Muscle of leg (tissue), 16 donors: ENCODE measurements at places on chromosomes 4 and X. TPM values are rescaled to one million over a fixed set of nuclear protein-coding genes. Genes with fewer than 3 reads are reported as not detected.

The TRAM1L1 gene
- 5.6 TPM for total RNA-seq

The L1CAM gene
- total RNA-seq = 0.84 TPM

The PNMA6A gene
- 3.7 TPM for total RNA-seq

The TRMT44 gene
- total RNA-seq = 13.6 TPM

The C4orf36 gene
- 0.44 TPM for total RNA-seq

GRCh38 chr4:13193662-13194061, 290.5 kb downstream of the RAB28 start:
- H3K36me3 ChIP-seq = no peaks in the 10 kb centered on the region
- no peak for DNase-seq
- no peak overlapping the region for H3K27ac ChIP-seq
- no peaks in the 10 kb centered on the region for H3K4me1 ChIP-seq
- H3K27me3 ChIP-seq = no peaks in the 10 kb centered on the region

DNA sequence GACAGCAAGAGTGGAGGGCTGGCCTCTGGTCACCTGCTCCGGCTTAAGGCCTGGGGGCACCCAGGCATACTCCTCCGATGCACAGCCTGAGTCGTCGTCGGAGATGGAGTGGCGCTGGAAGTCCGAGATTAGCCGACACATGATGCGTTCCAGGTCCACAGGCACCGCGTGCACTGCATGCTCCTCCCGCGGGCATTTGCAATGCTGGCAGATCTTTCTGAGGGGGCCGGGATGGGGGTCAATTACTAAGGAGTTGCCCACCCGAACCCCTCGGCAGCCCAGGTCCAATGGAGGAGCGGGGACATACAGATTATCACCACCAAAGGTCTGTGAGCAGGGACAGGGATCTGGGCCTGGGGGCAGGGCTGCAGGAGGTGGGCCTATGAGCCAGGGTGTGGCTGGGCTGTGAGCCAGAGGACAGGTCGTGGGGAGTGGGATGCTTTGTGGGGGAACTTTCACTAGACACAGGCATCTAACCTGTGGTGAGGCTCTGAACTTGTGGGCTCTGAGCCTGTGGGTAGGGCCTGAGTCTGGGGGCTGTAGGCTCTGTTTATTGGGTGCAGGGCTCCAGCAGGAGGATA, 2.4 kb downstream of the PRICKLE3 start:
- no peak overlapping the region for H3K27ac ChIP-seq
- H3K4me1 ChIP-seq = peaks cover 26% of the 10 kb centered on the region
- no peak overlapping the region for H3K4me3 ChIP-seq

GRCh38 chr4:6768539-6768905, 14.0 kb upstream of the KIAA0232 start:
- no peaks in the 10 kb centered on the region for H3K36me3 ChIP-seq
- DNase-seq = no peak
- no peak overlapping the region for H3K27ac ChIP-seq
- peaks cover 37% of the 10 kb centered on the region for H3K4me1 ChIP-seq
- H3K27me3 ChIP-seq = peaks cover 2% of the 10 kb centered on the region

DNA sequence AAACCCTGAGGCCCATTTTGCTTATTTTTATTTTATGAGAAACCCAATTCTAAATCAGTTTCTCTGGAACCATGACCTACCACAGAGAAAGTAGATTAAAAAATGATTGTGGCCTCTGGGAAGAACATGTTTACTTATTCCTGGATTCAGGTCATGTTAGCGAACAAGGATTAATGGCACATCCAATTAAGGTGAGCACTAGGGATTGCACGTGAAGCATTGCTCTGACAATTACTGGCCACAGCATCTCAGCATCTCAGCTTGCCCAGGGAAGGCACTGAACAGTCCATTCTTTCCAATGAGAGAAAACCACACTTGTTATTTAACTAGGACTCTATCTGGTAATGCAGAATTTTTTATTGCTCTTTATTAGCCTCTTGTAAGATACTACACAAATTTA, 119.8 kb downstream of the ZNF330 start:
- H3K4me3 ChIP-seq = no peak overlapping the region
- no peaks in the 10 kb centered on the region for H3K27me3 ChIP-seq
- no peaks in the 10 kb centered on the region for H3K4me1 ChIP-seq
- no peak overlapping the region for H3K27ac ChIP-seq

- H3K4me3 ChIP-seq = peak overlapping the region; percentile 75
- peak; percentile 69 for DNase-seq
- peak overlapping the region; percentile 89 for H3K27ac ChIP-seq
- H3K36me3 ChIP-seq = no peaks in the 10 kb centered on the region
Observed at GRCh38 chrX:38805432-38806389, 4.5 kb downstream of the MID1IP1 start.

GRCh38 chrX:76971393-76972376, 475.5 kb upstream of the FGF16 start:
- H3K27me3 ChIP-seq = no peaks in the 10 kb centered on the region
- H3K36me3 ChIP-seq = no peaks in the 10 kb centered on the region
- H3K4me1 ChIP-seq = no peaks in the 10 kb centered on the region
- H3K27ac ChIP-seq = no peak overlapping the region
- peak; percentile 35 for DNase-seq
- no peak overlapping the region for H3K4me3 ChIP-seq

- DNase-seq = no peak
- H3K27me3 ChIP-seq = no peaks in the 10 kb centered on the region
- H3K27ac ChIP-seq = no peak overlapping the region
- H3K36me3 ChIP-seq = no peaks in the 10 kb centered on the region
Observed at GRCh38 chr4:128803783-128804182, 5.7 kb upstream of the JADE1 start.

- H3K36me3 ChIP-seq = no peaks in the 10 kb centered on the region
- H3K27ac ChIP-seq = no peak overlapping the region
- DNase-seq = no peak
Observed at GRCh38 chrX:154125391-154126040, 18.5 kb upstream of the OPN1LW start.

- H3K27ac ChIP-seq = no peak overlapping the region
- H3K36me3 ChIP-seq = no peaks in the 10 kb centered on the region
- H3K4me1 ChIP-seq = peaks cover 3% of the 10 kb centered on the region
- DNase-seq = peak; percentile 64
- H3K27me3 ChIP-seq = no peaks in the 10 kb centered on the region
- no peak overlapping the region for H3K4me3 ChIP-seq
Observed at GRCh38 chr4:125750828-125751466, 436.2 kb downstream of the FAT4 start.

- peak; percentile 8 for DNase-seq
- H3K4me3 ChIP-seq = no peak overlapping the region
- no peak overlapping the region for H3K27ac ChIP-seq
- H3K27me3 ChIP-seq = no peaks in the 10 kb centered on the region
Observed at GRCh38 chr4:44150091-44150576, 298.5 kb downstream of the KCTD8 start.

- H3K27ac ChIP-seq = no peak within 1 kb of the TSS
- DNase-seq = peak; percentile 92
- H3K4me1 ChIP-seq = peaks cover 18% of the 10 kb centered on the region
- H3K4me3 ChIP-seq = peak within 1 kb of the TSS; percentile 46
- H3K36me3 ChIP-seq = no peaks in the 10 kb centered on the region
Observed at GRCh38 chr4:65670331-65671031, at the start of gene EPHA5. TSS of gene EPHA5 (minus strand) at chr4:65670489. CDS start at chr4:65669742, 747 bp downstream.

- H3K4me3 ChIP-seq = no peak overlapping the region
- no peak for DNase-seq
- no peaks in the 10 kb centered on the region for H3K27me3 ChIP-seq
- no peak overlapping the region for H3K27ac ChIP-seq
Observed at GRCh38 chrX:126448681-126449080, 103.9 kb downstream of the DCAF12L1 start.

- no peaks in the 10 kb centered on the region for H3K27me3 ChIP-seq
- no peak overlapping the region for H3K4me3 ChIP-seq
- no peak overlapping the region for H3K27ac ChIP-seq
- no peaks in the 10 kb centered on the region for H3K4me1 ChIP-seq
Observed at GRCh38 chr4:82652062-82652461, 90.3 kb upstream of the TMEM150C start.

DNA sequence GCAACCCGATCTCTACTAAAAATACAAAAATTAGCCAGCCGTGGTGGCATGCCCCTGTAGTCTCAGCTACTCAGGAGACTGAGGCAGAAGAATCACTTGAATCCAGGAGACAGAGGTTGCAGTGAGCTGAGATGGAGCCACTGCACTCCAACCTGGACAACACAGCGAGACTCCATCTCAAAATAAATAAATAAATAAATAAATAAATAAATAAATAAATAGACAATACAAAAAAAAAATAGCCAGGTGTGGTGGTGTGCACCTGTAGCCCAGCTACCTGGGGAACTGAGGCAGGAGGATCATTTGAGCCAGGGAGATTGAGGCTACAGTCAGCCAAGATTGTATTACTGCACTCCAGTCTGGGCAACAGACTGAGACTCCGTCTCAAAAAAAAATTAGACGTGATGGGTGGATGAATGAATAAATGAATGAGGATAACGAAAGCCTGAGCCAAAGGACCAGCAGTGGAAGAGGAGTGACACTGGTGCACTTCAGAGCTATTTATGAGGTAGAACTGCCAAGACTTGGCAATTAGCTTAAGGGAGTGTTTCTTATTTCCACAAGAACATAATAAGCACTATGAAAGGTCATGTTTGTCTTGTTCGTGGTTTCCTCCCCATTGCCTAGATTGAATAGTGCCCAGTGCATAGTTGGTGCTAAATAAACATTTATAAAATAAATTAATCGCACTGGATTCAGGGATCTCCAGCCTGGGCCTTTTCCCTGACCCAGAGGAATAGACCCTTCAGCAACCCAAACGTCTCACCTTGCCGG, 232.2 kb downstream of the IDS start:
- no peaks in the 10 kb centered on the region for H3K36me3 ChIP-seq
- H3K4me1 ChIP-seq = no peaks in the 10 kb centered on the region
- peaks cover 3% of the 10 kb centered on the region for H3K27me3 ChIP-seq
- DNase-seq = no peak
- no peak overlapping the region for H3K4me3 ChIP-seq

DNA sequence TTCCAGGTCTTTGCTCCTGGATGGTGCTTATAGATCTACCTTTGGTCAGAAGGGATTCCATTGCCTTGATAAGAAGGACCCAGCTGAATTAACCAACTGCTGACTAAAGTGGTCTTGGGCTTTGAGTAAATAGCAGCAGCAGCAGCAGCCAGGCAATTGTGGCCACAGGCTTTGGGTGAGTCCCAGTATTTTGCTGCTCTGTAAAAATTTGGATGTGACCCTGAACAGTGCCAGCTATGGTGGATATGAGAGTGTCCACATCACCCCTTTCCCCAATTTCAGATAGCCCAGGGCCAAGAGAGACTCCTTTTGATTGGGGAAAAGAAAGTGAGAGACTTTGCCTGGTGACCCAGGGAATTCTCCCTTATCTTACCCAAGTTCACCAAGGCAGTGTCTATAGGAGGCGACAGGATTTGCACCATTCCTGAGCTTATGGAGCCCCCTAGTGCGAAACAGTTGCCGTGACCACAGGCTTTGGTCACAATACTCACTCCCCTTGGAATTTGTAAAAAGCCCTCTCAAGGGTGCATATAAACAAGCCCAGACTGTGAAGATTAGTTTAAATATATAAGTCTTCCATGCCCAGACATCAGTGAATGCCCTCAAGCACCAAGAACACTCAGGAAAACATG, 518.0 kb downstream of the TMA16 start:
- peak; percentile 37 for DNase-seq
- H3K4me1 ChIP-seq = no peaks in the 10 kb centered on the region
- no peaks in the 10 kb centered on the region for H3K36me3 ChIP-seq

DNA sequence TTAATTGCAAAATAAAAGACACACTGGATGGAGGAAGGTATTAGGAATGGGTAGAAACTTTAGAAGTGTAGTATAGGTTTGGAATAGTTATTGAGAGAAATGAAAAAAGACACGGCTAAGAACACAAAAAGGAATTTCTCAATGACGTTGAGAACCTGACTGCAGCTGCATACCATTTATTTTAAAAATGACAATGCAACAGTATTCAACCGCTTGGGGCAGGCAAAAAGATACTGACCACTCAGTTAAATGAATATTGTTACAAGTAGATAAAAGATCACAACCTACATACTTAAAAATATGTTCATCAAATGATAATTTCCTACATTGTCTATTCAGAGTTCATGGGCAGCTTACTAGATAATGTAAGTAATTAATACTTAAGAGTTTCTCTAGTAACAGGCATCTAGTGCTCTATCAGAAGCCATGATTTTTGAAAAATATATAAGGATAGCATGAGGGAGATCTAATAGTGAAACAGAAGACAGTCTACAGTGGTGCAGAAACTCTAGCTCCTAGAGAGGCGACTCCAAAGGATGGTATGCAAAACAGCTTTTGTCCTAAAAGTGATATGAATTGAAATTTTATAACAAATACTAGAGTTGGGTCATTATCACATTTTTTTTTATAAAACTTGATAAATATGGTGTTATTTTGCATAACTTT, 216.2 kb upstream of the VEGFC start:
- H3K27ac ChIP-seq = no peak overlapping the region
- H3K27me3 ChIP-seq = no peaks in the 10 kb centered on the region
- no peaks in the 10 kb centered on the region for H3K4me1 ChIP-seq
- no peak overlapping the region for H3K4me3 ChIP-seq

- H3K4me3 ChIP-seq = no peak overlapping the region
- H3K4me1 ChIP-seq = no peaks in the 10 kb centered on the region
Observed at GRCh38 chrX:42776195-42776594, 1.8 kb downstream of the PPP1R2C start.

DNA sequence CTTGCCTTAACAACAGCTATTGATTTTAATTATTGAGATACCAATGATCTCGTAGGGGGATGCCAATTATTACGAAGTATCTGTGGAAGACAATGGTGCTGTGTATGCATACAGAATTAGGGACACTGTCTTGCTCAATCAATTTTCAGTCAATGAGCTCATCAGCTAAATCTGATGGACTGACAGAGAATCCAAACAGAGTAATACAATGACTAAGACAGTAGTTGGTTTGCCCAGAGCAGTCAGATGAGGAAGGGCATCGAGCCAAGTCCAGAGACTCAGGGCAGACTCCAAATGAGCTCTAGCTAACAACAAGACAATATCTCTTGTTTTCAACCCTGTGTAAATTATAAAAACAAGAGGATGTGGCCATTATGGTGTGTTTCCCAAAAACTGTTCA, 14.7 kb upstream of the GSX2 start:
- H3K27me3 ChIP-seq = peaks cover 14% of the 10 kb centered on the region
- no peak overlapping the region for H3K4me3 ChIP-seq
- no peaks in the 10 kb centered on the region for H3K4me1 ChIP-seq
- H3K27ac ChIP-seq = no peak overlapping the region
- H3K36me3 ChIP-seq = no peaks in the 10 kb centered on the region
- no peak for DNase-seq

DNA sequence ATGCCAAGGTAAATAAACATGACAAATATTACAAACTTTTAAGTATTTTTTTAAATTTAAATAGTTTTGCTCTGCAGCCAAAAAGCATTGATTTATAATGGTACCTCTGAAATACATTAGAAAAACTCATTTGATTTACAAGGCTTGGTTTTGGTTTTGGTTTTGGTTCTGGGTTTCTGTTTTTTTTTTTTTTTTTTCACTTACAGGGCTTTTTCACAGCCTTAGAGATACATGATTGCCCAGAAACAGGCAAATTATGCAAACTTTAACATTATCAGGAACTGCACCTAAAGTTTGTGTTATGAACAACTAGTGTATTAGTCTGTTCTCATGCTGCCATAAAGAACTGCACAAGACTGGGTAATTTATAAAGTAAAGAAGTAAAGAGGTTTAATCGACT, 196.4 kb upstream of the DDX53 start:
- no peak for DNase-seq
- H3K4me1 ChIP-seq = no peaks in the 10 kb centered on the region
- H3K27ac ChIP-seq = no peak overlapping the region
- no peaks in the 10 kb centered on the region for H3K36me3 ChIP-seq
- H3K4me3 ChIP-seq = no peak overlapping the region
- peaks cover 2% of the 10 kb centered on the region for H3K27me3 ChIP-seq
